ENCODE measurements at places on chromosomes 2 and 18.

DNA sequence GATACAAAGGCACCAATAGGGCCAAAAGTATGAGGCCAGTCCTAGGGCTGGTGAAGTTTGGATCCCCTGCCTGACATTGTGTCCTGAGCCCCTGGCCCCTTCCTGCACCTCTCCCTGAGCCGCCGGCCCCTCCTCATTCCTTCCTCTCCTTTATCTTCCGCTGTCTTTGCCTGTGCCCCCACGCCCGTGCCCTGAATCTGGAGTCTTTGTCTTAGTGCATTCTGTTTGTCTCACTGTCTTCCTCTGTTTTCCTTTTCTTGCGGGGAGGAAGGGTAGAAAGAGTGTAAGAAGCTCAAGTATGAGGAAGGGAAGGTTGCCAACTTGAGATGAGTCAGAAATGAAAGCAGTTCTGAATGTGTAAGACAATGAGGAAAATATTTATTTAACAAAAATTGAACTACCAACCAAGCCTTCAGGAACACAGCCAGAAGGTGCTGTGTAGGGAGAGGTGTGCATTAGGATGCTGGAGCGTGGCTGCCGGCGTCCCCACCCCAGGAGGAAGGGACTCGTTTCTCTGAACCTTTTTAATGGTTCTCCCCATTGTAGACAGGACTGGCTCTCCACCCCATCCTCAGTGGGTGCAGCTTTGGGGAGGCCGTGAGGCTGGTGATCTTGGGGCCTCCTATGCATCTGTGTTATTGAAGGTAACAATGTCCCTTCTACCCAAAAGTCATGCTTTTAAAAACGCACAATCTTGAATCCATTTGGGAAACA, 133.1 kb downstream of the NEDD4L start:
- DNase-seq = peak; percentile 91

GRCh38 chr2:161426455-161426921, 10.4 kb downstream of the TBR1 start:
- no peak for DNase-seq

GRCh38 chr2:230742781-230743180, 30.1 kb downstream of the CAB39 start:
- no peak for DNase-seq

- DNase-seq = no peak
These were observed at the start of gene TEKT4 for GRCh38 chr2:94871226-94872087. Gene TEKT4, plus strand, starts transcription at chr2:94871430. Its CDS starts 150 bp downstream, at chr2:94871580.

GRCh38 chr2:58122540-58122939, 75.9 kb downstream of the VRK2 start:
- no peak for DNase-seq

All from brain microvascular endothelial cell (primary cell).